ENCODE measurements at places on chromosomes 5 and 9.

- no peak for DNase-seq
Observed at GRCh38 chr5:22844636-22845035, 8.5 kb downstream of the CDH12 start.

- peak; percentile 91 for DNase-seq
Observed at GRCh38 chr9:109119439-109120203, at the start of gene TMEM245. TMEM245 (minus strand) TSS chr9:109119947; CDS start chr9:109119913, 34 bp downstream.

- DNase-seq, result no peak
Observed at GRCh38 chr5:108953940-108954339, 206.2 kb downstream of the FER start.

DNA sequence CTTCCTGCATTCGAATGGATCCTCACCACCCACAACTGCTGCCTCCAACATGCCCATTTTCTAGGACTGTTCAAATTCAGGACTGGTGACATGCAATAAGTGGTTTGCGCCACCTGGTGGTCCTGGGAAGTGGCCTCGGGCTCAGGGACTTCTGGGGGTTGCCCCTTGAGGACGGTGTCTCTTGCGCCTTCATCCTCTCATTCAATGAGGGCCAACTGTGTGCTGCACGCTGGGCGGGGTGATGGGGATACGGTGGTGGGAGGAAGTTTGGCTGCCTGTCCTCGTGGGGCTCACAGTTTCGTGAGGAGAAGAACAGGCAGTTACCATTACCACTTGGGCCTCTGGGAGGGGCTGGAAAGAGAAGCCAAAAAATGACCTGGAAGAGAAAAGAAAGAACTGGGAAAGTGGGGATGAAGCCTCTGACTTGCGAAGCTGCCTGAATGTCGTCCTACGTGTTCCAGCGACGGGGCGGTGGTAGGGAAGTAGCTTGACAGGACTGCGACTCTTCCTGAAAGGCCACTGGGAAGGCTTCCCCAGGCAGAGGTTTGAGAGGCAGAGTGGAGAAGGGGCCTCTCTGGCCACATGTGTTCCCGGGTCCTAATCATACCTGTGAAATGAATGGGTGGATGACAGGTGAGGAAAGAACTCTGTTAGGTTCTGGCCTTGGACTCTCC, 49.0 kb downstream of the PSD2 start:
- DNase-seq, result no peak

GRCh38 chr5:159001247-159001646, 98.5 kb downstream of the EBF1 start:
- DNase-seq, result no peak

DNA sequence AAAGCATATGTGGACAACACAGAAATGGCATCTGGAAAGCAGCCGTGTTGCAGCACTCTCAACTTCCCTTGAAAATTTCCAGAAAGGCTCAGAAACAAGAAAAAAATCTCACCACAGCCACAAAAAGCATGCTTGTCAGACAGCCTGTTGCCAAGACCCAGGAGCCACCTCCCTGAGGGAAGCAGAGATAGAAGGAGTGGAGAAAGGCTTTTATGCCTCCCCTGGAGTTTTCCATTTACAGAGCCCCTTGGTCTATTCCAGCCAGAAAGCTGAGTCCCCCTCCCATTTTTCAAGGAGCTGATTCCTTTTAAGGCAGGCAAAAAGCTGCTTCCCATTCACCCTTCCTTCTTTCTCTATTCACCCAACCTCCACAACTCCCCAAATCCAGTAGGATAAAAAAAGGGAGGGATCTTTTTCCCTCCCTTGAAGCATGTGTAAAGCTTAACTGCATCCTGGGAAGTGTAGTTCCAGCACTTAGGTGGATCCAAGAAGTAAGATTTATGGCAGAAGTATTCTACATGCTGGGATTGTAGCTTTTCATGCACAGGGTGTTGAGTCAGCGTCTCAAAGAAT, 37.1 kb upstream of the PALM2AKAP2 start:
- DNase-seq, result no peak

DNA sequence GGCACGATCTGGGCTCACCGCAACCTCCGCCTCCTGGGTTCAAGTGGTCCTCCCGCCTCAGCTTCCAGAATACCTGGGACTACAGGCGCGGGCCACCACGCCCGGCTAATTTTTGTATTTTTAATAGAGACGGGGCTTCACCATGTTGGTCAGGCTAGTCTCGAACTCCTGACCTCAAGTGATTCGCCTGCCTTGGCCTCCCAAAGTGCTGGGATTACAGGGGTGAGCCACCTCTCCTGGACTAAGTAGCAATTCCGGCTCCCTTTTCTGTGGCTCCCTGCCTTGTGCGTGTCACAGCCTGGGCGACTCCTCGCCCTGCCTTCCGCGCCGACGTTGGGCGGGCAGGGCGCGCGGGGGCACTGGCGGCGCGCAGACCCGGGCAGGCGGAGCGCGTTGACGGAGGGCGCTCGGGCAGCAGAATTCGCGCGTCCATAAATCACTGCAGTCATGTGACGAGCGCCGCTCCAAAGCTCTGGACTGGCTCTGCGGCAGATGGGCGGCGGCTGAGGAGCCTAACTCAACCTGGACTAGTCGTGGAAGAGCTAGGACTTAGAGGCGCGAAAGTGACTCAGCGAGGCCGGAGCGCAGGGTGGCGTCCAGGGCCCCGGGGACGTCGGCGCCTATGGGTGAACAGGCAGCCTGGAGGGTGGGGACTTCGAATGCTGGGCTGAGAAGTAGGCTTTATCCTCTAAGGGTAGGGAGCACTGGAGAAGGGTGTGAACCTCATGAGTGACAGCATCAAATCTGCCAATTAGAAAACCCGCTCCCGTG, 1.4 kb upstream of the CIZ1 start:
- no peak for DNase-seq

DNA sequence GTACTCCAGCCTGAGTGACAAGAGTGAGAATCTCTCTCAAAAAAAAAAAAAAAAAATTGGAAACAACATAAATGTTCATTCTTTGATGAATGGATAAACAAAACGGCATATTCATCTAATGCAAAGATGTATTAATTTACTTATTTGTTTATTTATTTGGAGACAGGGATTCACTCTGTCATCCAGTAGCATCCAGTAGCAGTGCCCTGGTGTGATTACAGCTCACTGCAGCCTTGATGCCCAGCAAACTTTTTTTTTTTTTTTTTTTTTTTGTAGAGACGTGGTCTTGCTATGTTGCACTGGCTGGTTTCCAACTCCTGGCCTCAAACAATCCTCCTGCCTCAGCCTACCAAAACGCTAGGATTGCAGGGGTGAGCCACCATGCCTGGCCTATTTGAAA, 24.4 kb downstream of the OR2V2 start:
- DNase-seq, result no peak

- no peak for DNase-seq
Observed at GRCh38 chr9:98263080-98263479, 7.6 kb upstream of the TBC1D2 start.

DNA sequence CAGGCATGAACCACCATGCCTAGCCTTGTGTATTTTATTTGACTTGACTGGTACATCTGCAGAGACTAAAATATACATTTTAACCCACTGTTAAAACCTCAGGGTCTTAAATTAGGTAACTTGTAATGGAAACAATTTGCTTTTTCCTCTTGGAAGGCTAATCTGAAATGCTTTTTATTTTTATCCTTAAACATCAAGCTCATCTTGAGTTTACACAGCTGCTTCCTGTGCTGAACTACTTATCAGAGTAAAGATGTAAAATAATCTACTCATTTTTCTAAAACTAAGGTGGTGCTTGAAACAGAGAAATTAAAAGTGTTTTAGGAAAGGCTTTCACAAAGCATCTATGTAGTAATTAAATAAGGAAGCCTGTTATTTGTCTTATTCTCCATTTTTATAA, 144.1 kb downstream of the ENTREP1 start:
- no peak for DNase-seq

GRCh38 chr9:114677418-114677817, 4.6 kb downstream of the TEX48 start:
- no peak for DNase-seq

GRCh38 chr5:100777680-100778300, 125.3 kb downstream of the ST8SIA4 start:
- DNase-seq, result no peak

DNA sequence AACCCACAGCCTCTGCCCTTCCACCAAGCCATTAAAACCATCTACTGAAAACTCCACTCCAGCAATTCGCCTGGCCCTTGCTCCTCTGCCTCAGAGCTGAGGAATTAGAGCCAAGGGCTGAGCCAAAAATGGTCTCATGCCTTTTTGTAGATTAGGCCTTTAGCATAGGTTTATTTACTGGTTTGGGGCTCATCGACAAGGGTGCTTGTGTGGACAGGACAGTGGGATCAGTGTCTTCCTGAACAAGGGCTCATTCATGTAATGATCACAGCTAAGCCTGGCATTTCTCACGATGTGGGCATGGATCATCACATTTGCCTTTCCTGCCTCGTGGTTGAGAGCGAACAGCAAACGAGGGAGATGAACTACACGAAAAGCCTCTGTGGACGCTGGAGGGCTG, 59.2 kb upstream of the PHF24 start:
- DNase-seq, result no peak

DNA sequence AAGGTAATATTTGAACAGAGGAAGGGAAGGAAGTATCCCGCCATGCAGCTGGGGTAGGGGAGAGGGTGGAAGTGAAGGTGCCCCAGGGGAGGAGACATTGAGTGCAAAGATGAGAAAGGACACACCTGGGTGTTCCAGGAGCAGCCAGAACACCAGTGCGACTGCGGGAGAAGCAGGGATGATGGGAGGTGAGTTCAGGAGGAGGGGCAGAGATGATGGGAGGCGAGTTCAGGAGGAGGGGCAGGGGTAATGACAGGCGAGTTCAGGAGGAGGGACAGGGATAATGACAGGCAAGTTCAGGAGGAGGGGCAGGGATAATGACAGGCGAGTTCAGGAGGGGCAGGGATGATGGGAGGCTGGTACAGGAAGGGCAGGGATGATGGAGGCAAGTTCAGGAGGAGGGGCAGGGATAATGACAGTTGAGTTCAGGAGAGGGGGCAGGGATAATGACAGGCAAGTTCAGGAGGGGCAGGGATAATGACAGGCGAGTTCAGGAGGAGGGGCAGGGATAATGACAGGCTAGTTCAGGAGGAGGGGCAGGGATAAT, 17.2 kb upstream of the SPOCK1 start:
- DNase-seq, result no peak

DNA sequence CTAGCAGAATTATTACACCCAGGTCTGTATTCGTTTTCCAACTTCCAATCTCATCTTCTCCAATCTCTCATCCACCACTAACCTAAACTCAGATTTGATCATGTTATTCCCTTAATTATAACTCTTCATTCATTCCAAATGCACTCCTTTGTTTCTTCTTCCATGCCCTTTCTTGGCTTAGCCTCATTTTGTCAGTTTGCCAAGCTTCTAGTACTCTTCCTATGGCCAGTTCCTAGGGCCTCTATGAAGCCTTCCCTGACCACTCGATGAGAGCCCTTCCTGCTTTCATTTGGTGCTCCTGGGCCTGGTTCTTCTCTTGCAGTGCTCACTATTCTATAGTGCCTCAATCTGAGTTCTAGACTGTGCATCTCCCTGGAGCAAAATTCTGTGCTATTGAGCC, 5.8 kb downstream of the FAM219A start:
- DNase-seq, result no peak

DNA sequence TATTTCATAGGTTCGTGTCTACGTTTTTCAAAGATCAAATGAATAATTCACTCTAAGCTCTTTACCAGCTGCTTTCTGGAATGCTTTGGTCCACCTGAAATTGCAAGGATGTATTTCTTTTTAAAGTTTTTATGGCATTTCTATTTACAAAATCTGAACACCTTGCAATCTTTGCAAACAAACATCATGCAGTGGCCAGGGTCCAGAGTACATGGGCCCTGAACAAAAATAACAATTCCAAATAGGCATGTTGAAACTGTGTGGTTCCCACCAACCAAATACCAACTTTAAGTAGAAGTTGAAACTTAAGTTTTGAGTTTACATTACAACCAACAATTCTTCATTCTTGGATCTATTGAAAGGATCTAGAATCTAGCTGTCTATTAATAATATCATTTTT, 180.1 kb upstream of the FTMT start:
- no peak for DNase-seq

GRCh38 chr5:135397084-135397483, 1.9 kb downstream of the MACROH2A1 start:
- no peak for DNase-seq

DNA sequence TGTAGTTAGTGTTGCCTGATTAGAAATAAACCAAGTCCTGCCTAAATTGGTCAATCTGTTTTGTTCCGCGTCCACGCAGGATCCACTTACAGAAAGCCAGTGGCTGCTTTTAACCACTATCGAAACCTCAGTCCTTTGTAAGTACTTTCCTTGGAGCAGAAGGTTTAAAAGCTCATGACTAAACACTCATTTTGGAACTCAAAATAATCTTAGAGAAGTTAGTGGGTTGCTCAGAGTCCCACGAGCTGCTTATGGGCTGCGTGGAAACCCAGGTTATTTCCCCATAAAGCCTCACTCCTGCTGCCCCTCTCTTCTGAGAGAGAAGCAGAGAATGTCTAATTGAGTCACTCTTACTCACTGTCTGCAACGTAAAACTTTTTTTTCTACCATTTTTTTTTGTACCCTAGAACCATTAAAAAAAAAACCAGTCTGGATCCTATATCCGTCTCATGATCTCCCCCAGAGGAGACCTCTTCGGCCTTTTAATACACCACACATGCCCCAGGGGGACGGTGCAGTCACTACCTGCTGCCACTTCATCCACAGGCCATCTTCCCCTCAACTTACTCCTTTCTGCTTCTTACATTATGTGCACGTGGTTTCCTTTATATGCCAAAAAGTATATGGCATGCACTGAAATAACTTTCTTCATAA, 7.6 kb downstream of the BASP1 start:
- no peak for DNase-seq

- no peak for DNase-seq
Observed at GRCh38 chr5:74665273-74665672, 19.8 kb upstream of the HEXB start.

- DNase-seq, result no peak
Observed at GRCh38 chr9:134571946-134572917, 69.4 kb upstream of the COL5A1 start.

DNA sequence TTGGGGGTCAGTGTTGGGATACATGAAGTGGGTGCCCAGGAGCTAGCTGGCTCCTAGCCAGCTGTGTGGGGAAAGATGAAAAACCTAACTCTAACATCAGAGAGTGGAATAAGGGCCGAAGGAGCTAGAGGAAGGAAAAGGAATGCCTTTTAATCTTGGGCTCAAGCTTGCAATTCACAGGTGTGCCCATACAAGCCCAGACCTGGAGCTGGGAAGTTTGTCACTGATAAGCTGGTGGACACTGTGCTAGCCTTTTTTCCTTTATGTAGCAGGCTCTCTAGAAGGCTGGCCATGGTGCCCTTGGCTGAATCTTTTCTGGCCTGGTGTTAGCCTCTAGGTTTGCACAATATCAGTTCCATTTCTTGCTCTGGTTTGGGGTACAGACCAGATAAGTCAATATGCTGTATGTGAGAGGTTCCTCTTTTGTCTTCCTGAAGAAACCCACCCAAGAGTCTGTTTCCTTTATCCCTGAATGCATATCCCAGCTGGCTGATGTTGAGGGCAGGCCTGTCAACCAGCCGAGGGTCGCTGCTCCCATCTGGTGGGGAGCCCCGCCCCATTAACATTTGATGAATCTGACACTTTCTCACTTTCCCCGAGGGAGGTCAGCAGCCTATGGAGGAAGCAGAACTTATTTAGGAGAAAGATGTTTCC, 92.4 kb upstream of the CXCL14 start:
- DNase-seq, result no peak

GRCh38 chr9:101711330-101711941, 27.0 kb downstream of the GRIN3A start:
- no peak for DNase-seq

All from NCI-H2081 treated with DMSO at 0.1 percent for 48 hours (cell line).